Hematopoietic multipotent progenitor cell treated with erythropoietin and hydrocortisone succinate and interleukin-3 and kit ligand, for 6 days (in vitro differentiated cells): ENCODE measurements at places on chromosomes 2 and 18.

GRCh38 chr2:37654932-37655841, 16.3 kb downstream of the CDC42EP3 start:
- peak; percentile 65 for DNase-seq

GRCh38 chr2:232515639-232516038, 4.5 kb upstream of the PRSS56 start:
- DNase-seq, result no peak

GRCh38 chr2:174918886-174919526, 86.2 kb downstream of the CHN1 start:
- DNase-seq, result no peak

- DNase-seq, result no peak
Observed at GRCh38 chr2:129229196-129229595, 750.3 kb upstream of the RAB6C start.

- no peak for DNase-seq
Observed at GRCh38 chr2:69060938-69061501, 48.0 kb downstream of the ANTXR1 start.

DNA sequence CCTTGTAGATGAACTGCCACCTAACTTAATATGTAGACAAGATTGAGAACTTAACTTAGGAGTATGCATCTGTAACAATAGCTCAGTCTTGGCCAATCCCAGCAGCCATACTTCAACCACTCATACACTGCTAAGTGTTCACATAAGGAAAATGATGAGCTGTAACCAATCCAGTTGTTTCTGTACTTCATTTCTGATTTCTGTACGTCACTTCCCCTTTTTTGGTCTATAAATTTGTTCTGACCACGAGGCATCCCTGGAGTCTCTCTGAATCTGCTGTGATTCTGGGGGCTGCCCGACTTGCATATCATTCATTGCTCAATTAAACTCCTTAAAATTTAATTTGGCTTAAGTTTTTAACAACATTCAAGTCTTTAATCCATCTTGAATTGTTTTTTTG, 6.4 kb downstream of the SH3YL1 start:
- no peak for DNase-seq
